ENCODE measurements at places on chromosomes 7 and 10. TPM values are rescaled to one million over a fixed set of nuclear protein-coding genes. Genes with fewer than 3 reads are reported as not detected.
A peak's percentile ranks its signal among the peaks of the same experiment; 100 is the strongest.

- DNase-seq, result no peak
- no peak overlapping the region for H3K4me3 ChIP-seq
- H3K27me3 ChIP-seq, result no peaks in the 10 kb centered on the region
- peak overlapping the region; percentile 79 for H3K27ac ChIP-seq
- H3K36me3 ChIP-seq, result no peaks in the 10 kb centered on the region
Observed at GRCh38 chr10:33129141-33129995, 171.3 kb upstream of the ITGB1 start.

The TRIM50 gene
- not detected for total RNA-seq

- H3K27ac ChIP-seq, result no peak overlapping the region
- no peaks in the 10 kb centered on the region for H3K27me3 ChIP-seq
- no peak for DNase-seq
- H3K4me3 ChIP-seq, result no peak overlapping the region
- peaks cover 10% of the 10 kb centered on the region for H3K36me3 ChIP-seq
Observed at GRCh38 chr7:140034421-140034820, 28.3 kb downstream of the PARP12 start.

DNA sequence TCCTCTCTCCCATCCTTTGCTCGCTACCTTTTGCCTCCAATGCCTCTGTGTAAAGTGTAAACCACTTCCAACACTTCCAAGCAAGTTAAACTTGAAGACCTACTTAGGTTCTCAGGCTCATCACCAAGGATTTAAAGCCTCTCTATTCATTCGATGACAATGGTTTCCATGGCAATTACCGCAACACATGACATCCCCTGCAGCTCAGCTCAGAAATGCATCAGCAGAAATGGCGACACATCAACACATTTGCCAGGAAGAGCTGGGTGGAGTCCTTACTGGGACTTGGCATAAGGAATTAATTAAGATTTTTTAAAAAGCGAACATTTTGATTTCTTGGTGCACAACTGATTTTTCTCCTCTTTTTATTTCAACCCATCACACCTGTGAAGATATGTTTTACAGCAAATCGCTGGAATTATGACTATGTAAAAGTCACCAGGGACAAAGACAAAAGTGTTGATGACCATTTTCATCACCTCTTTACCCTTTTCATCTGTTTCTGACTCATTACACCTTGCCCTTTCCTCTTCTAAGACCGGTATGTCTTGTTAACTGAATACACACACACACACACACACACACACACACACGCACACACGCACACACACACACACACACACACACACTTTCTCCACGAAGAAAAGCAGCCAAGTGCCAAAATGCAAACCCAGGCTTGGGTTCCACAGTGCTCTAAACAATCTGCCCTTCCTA, 453.4 kb upstream of the CELF2 start:
- peaks cover 20% of the 10 kb centered on the region for H3K27me3 ChIP-seq
- no peaks in the 10 kb centered on the region for H3K4me1 ChIP-seq
- H3K4me3 ChIP-seq, result no peak overlapping the region
- H3K27ac ChIP-seq, result no peak overlapping the region
- H3K36me3 ChIP-seq, result no peaks in the 10 kb centered on the region

DNA sequence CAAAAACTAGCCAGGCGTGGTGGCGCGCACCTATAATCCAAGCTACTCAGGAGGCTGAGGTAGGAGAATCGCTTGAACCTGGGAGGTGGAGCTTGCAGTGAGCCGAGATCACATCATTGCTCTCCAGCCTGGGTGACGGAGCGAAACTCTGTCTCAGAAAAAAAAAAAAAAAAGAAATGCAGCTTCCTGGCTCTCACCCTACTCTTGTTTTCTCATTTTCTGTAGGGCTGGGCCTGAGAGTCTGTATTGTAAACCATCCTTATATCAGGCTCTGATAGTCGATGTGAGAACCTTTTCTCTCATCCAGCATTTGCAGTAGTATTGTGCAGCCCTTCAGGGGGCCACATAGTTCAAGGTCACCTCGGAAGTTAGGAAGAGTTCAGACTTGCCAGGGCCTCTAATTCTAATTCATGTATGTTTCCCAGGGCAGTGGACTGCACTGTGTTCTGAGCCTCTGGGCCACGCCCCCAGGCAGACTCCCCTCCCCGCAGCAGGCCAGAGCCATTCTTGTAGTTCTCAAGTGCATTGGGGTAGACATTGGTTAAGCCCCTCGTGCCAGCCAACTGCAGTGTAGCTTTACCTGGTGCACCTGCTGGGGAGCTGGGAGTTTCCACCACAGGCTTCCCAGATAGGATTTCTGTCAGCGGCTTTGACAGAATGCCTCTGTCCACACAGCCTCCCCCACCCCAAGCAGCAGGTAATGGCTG, 38.3 kb upstream of the PDCD4 start:
- no peaks in the 10 kb centered on the region for H3K27me3 ChIP-seq
- H3K4me1 ChIP-seq, result no peaks in the 10 kb centered on the region

The SMKR1 gene
- total RNA-seq, result 3.6 TPM

DNA sequence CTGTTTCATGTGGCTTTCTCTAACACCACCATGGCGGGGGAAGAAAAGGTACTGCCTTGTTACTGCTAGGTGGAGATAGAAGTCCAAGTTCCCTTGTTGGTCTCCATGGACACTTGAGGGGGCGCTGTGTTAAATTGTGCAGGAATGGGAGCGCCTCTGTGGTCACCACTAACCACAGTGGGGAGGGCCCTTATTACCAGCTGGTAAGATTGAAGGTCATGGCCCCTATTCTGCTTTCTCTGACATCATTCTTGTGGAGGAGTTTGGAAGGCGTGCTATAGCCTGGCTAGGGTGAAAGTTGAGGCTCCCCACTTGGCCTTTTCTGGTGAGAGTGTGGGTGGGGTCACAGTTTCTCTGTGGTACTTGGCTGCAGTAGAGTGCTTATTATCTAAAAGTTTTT, 14.9 kb upstream of the MXI1 start:
- peaks cover 64% of the 10 kb centered on the region for H3K27me3 ChIP-seq
- no peak for DNase-seq
- H3K4me1 ChIP-seq, result peaks cover 15% of the 10 kb centered on the region
- no peak overlapping the region for H3K27ac ChIP-seq
- H3K36me3 ChIP-seq, result no peaks in the 10 kb centered on the region

DNA sequence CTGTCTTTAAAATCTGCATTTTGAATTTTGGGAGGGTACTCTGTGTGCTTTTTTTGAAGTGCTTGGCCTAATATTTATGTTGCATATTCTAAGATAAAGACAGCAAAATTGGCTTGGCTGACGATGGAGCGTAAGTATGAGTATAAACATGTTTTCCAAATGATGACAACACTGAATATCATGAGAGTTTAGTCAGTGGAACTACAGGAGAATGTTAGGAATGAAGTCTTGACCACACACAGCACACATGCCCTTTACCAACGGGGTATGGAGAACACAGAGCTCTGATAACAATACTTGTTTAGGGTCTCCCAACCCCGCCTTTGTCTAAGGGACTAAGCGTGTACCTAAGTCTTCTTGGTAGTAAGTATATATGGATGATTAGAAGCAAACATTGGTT, 253.9 kb upstream of the FZD8 start:
- H3K27ac ChIP-seq, result no peak overlapping the region
- H3K36me3 ChIP-seq, result no peaks in the 10 kb centered on the region
- H3K4me3 ChIP-seq, result no peak overlapping the region
- DNase-seq, result no peak

DNA sequence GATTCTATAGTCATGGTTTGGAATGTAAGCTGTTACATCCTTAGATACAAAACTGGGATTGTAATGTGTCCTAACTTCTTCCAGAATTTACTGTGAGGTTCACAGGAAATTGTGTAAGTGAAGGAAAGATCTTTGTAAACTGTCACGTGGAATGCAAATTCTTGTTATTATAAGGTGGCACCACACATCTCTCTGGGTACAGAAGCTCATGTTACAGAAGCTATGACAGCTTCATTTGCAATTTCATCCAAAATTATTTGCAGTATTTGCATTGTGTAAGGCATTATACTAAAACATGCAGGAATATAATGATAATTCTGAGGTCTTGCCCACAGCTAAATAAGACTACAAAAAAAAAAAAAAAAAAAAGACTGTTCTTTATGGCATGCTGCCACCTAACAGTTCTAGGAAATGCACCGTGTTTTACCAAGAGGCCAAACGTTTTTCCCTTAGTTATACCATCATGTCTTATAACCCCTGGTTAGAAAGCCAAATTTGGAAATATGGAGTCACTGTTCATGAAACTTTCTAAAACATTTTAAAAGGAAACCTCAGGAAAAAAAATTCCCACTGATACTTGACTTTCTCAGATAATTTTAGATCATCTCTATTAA, 17.6 kb downstream of the MINDY3 start:
- peak overlapping the region; percentile 53 for H3K27ac ChIP-seq
- peaks cover 22% of the 10 kb centered on the region for H3K4me1 ChIP-seq
- no peaks in the 10 kb centered on the region for H3K27me3 ChIP-seq
- no peak for DNase-seq
- no peaks in the 10 kb centered on the region for H3K36me3 ChIP-seq

The PLA2G12B gene
- not detected for total RNA-seq

DNA sequence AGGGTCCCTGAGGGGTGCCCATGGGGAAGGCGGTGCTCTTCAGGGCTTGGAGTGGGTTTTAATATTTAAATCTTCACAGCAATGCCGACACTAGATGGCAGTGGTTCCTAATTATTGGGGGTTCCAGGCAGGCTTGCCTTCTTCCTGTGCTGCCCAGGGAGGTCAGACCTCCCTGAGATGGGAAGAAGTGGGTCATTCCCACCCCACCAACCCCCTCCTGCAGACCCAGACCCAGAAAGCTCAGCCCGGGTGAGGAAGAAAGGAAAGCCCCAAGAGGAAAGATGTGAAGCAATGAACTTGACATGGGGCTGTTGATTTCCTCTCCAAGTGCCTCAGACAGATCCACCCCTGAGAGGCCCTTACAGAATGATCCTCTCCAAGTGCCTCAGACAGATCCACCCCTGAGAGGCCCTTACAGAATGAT, 85.1 kb upstream of the LANCL2 start:
- peaks cover 8% of the 10 kb centered on the region for H3K4me1 ChIP-seq
- peaks cover 14% of the 10 kb centered on the region for H3K27me3 ChIP-seq
- H3K27ac ChIP-seq, result peak overlapping the region; percentile 76
- peak; percentile 64 for DNase-seq

- peaks cover 4% of the 10 kb centered on the region for H3K4me1 ChIP-seq
- no peak overlapping the region for H3K27ac ChIP-seq
- H3K27me3 ChIP-seq, result peaks cover 27% of the 10 kb centered on the region
- no peak overlapping the region for H3K4me3 ChIP-seq
- peak; percentile 16 for DNase-seq
Observed at GRCh38 chr10:78215645-78216044, 182.0 kb downstream of the RPS24 start.

DNA sequence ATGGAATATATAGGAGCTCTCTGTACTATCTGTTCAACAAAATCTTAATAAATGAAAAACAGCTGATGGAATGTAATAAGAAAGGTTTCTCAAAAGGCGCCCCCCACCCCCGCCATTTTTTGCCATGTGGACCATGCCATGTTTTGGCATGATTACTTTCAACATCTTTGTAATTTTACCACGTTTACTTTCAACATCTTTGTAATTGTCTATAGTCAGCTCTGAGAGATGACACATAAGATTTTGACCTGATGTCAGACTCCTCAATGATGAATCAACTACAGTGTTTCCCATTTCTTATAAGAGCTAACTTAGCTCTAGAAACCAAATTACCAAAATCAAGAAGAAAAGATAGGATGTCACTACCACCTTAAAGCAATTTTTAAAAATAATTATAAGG, 144.9 kb upstream of the AHR start:
- H3K27me3 ChIP-seq, result peaks cover 3% of the 10 kb centered on the region
- H3K4me1 ChIP-seq, result peaks cover 20% of the 10 kb centered on the region
- DNase-seq, result no peak
- no peaks in the 10 kb centered on the region for H3K36me3 ChIP-seq

The TMEM213 gene
- not detected for total RNA-seq

DNA sequence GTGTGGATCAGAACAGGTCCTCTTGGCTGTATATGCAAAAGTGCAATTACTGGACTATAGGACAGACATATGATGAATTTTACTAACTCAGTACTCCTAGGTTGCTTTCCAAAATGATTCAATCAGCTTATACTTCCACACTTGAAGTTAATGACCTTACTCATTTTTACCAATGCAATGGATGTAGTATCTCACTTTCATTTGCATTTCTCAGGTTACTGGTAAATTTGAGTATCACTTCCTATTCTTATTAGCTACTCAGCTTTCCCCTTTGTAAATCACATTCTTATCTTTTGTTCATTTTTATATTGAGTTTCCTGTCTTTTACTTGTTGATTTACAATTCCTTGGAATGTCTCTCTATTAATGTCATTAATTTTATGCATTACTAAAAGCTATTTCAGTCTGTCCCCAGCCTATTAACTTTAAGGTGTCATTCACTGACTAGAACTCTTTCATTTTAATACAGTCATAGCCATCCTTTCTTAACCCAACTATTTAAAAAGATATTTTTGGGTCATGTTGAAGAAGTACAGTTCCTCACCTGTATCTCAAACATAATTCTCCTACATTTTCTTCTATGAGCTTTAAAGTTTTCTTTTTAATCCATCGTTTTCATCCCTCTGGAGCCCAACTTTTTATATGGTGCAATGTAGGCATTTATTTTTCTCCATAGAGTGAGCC, 88.6 kb downstream of the VIM start:
- no peak overlapping the region for H3K4me3 ChIP-seq
- H3K27ac ChIP-seq, result no peak overlapping the region
- H3K4me1 ChIP-seq, result no peaks in the 10 kb centered on the region
- no peaks in the 10 kb centered on the region for H3K27me3 ChIP-seq
- H3K36me3 ChIP-seq, result no peaks in the 10 kb centered on the region

- peaks cover 42% of the 10 kb centered on the region for H3K27me3 ChIP-seq
- no peak for DNase-seq
- H3K36me3 ChIP-seq, result no peaks in the 10 kb centered on the region
- H3K4me1 ChIP-seq, result peaks cover 7% of the 10 kb centered on the region
- no peak overlapping the region for H3K27ac ChIP-seq
Observed at GRCh38 chr7:42227541-42227935, 9.5 kb downstream of the GLI3 start.

GRCh38 chr10:19640566-19641263, 175.5 kb upstream of the PLXDC2 start:
- no peak overlapping the region for H3K4me3 ChIP-seq
- H3K27me3 ChIP-seq, result peaks cover 11% of the 10 kb centered on the region
- no peaks in the 10 kb centered on the region for H3K4me1 ChIP-seq
- DNase-seq, result no peak
- H3K27ac ChIP-seq, result no peak overlapping the region
- no peaks in the 10 kb centered on the region for H3K36me3 ChIP-seq

All from natural killer cell treated with Interleukin-12 subunit alpha and Interleukin-12 subunit beta and Interleukin-15 and Interleukin-18, amount 100 ng/mL, for 72 hours (primary cell).